Hypothalamus (tissue), 51 donors: ENCODE measurements at places on chromosomes 1 and 21.

- no peak for DNase-seq
Observed at GRCh38 chr1:218930472-218931241, 243.0 kb upstream of the LYPLAL1 start.

DNA sequence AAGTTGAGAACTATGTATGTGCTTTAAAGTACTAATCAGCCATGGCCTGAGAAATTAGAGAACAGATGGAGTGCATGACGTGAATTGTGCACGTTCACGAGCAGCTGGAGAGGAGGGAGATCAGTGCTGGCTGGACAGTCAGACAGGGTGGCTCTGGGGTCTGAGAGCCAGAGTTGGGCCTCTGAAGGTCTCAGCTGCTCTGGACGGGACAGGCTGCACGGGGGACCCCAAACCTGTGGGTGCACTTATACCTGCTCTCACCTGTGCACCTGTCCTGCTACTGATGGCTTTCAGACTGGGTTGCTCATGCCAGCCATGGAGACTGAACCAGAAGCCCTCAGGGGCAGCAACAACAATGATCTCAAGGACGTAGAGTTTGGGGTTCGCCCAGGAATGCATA lies 43.5 kb downstream of the UMODL1 start:
- no peak for DNase-seq

- DNase-seq, result no peak
Observed at GRCh38 chr1:86394416-86394815, 1.7 kb downstream of the ODF2L start.

DNA sequence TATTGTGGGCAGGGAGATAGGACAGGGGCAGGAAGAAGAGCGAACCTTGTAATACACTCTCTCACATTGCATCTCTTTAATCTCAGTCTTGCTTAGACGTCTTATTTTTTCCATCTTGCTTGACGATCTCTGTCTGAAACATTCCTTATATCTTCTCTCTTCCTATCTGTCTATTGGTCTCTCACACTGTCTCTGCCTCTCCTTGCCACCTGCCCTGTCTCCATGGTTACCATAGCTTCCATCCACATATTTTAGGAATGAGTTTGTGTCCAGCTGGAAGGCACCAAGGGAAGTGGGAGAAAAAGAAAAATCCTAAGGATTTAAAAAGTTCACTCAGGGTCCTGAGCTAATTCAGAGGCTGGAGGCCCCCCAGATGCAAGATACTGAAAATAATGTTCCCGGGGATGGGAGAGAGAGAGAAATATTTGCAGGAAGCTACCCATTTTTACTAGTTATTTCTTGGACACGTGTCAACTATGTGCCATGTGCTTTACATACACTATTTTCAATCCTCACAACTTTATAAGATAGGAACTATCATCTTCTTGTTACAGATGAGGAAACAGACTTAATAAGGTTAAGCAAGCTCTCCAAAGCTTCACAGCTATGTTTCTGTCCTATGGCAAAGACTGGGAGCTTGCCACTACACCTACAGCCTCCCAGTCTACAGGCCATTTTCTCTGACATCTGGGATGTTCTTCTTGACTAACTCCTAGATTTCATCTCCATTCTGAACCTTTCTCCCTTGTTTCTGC lies 933 bp downstream of the ANKRD34A start:
- no peak for DNase-seq

DNA sequence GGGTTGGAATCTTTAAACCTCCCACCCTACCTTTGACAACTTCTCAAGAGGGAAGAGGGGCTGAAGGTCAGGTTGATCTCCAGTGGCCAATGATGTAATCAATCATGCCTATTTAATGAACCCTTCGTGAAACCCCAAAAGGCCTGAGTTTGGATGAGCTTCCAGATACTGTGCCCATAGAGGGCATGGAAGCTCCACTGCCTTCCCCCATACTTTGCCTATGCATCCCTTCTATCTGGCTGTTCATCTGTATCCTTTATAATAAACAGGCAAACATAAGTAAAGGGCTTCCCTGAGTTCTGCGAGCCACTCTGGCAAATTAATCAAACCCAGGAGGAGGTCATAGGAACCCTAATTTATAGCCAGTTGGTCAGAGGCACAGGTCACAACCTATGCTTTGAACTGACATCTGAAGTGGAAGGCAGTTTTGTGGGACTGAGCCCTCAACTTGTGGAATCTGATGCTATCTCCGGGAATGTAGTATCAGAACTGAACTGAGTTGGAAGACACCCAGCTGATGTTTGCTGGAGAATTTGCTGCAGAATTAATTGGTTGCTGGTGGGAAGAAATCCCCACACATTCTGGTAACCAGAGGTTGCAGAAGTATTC lies 24.8 kb downstream of the S100A10 start:
- no peak for DNase-seq

GRCh38 chr1:165842023-165842670 lies 14.7 kb downstream of the UCK2 start:
- no peak for DNase-seq

DNA sequence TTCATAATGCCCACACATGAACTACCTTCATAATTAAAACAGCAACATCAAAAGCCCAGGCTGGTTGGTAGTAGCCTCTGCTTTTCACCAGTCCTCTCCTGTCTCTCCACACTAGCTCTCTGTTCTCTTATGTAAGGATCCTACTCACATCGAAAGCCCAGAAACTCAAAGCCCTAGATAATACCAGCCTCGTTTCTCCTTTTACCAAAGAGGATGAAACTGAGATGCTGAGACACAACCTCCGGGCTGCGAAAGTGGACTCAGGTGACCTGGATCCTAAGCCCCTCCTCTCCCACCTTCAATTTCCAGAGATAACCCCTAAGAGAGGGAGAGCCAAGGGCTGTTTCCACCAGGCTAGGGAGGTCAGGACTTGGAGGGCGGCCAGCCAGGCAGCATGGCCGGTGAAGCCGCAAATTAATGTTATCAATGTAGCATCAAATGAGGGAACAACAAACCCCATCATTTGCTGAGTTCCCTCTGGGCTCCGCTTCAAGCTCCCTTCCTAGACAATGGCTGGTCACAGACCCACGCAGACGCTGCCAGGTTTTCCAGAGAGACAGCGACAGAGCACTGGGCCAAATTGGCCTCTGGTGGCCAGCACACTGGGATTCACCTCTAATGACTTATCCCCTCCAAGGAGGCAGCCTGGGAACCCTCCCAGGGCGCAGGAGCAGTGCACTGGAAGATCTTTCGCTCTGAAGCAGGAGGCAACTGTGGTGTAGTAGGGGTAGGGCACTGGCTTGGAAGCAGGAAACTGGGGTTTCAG lies 20.7 kb upstream of the STMN1 start:
- DNase-seq, result peak; percentile 33

DNA sequence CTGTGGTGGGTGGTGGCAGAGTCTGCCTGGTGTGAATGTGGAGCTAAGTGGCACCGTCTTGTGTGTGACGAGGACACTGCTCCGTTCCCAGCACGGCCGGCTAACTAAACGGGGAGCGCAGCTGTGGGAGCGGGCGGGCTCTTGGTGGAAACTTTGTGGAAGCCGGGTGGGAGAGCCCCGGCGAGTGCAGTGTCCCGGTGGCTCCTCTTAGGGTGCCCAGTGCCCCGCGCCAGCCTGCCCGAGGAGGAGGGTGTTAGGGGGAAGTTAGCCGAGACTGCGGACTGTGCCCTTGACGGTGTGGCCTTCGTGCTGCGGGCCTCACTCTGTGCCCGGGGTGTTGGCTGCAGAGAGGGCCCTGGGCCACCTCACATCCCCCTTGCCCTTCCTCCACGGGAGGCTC lies 9.9 kb downstream of the PEX10 start:
- DNase-seq, result no peak

DNA sequence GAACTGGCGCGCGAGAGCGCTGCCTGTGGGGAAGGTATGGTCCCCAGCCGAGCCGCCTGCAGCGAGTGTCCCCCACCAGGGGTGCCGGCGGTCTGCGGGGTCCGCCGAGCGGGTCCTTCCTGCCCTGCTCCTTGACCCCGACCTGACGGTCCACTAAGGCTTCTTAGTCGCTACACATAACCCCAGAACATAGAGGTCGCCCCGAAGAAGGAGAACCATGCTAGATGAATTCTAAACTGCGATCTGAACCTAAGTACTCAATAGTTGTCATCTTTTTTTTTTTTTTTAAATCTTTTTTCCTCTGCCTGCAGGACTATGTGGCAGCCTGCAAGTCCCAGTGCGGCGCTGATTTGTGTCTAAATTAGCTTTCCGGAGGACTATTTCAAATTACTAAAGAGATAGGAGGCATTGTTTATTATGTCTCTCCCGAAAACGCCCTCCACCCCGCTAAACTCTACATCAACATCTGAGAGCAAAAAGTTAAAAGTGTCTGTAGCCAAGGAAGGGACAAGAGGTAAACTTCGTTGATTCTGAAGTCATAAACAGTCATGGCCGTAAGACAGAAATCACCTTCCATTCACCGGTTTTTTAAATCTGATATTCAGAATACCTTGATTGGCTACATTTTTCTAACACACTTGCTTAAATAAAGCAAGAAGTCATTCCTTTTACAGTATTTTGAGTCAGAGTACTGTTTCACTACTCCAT lies 476 bp downstream of the AXDND1 start:
- DNase-seq, result no peak

DNA sequence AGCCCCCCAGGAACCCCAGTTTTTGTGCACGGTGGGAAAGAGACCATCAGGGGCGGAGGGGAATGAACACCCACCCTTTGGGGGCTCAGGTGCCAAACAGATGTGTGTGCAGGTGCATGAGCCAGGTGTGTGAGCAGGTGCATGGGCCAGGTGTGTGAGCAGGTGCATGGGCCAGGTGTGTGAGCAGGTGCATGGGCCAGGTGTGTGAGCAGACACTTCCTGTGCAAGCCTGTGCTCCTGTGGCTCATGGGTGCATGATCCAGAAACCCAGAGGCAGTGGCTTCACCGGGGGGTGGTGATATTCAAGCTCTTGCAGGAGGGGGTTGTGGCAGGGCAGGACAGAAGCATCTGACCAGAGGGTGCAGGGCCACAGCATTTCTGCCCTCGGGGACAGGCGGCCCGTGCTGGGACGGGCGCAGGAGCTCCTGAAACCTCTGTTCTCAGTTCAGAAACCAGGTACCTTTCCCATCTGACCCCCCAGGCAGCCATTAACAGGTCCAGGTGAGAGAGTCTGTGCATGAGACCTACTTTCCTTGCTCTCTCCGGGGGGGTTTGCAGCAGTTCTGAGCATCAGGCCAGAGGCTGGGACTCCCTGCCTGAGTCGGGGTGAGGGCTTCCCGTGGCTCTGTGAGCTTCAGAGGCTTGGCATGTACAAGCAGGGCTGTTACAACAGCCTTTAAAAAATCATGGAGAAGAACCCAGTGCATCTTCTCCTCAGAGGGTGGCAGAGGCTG lies 29.1 kb downstream of the COL18A1 start:
- no peak for DNase-seq

DNA sequence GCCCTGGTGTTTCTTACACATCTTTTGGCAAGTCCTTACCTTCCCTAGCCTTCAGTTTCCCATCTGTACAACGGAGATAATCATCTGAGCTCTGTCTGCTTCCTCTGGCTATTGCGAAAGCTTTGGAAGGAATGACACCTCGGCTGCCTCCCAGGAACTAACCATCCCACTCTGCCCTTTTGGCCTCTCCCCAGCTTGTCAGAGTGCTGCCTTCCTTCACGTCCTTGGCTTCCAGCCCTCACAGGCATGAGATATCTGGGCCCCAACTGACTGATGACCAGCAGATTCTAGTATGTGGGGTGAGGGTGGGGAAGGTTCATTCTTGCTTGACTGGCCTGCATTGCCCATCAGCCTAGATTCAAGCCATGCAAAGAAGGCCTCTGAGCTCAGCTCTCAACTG lies 253.1 kb upstream of the FGGY start:
- DNase-seq, result no peak

DNA sequence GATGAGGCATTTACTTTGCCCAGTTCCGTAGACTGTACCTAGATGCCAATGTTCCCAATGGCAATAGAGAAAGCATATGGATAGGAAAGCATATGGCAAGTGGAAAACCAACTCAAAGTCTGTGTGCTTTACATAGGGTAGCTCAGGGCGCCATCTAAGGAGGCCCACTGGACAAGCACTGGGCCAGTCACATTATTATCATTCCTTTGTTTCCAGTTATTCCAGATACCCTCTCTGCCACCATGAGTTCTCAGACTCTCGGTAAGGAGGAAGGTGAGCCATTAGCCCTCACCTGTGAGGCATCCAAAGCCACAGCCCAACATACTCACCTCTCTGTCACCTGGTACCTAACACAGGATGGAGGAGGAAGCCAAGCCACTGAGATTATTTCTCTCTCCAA lies 9.8 kb downstream of the CD101 start:
- DNase-seq, result no peak

GRCh38 chr1:91541918-91542533 lies 41.4 kb downstream of the CDC7 start:
- DNase-seq, result no peak

DNA sequence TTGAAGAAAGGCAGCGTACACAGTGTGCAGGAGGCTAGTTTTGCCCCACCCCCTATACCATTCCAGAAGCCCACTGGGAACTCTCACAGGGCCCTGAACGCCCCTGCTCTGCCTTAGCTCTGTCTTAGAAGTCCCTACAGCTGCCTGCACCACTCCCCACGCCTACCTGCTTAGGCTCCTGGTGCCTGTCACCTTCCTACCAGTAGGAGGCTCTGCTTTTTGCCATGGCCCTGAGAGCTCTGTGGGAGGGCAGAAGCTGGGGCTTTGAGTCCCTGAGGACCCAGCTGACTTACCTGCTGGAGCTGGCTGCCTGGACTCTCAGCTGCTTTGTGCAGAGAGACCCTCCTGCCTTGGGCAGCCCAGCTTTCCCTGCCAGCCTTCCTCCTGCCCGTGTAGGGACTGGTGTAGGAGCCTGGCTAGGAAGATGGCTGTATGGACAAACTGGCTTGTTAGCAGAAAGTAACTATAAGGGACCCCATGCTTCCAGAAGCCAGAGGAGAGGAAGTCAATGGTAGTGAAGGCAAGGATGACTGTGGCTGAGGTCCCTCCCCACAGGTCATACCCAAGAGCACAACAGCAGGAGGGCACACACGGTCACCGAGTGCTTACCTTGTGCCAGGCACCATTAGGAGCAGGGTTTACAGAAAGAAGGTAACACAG lies 9.8 kb upstream of the CELSR2 start:
- no peak for DNase-seq

DNA sequence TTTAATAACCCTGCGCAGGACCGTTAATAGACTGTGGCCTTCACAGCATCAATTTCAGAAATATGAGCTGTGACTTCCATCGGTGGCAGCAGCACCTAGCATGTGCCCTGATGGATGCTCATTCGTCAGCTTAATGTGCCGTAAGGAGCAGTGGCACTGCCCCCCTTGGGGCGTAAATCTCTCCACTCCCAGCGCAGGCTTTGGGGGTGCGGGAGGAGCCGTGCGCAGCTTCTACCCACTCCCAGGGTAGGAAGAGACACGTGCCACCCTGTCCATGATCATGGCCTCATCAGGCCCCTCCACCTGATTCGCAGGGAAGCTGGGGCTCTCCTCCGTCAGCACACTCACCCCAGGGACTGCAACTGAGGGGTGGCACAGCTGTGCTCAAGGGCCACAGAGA lies 149.5 kb downstream of the NPHP4 start:
- no peak for DNase-seq

GRCh38 chr1:206734499-206735142 lies 36.0 kb upstream of the IL19 start:
- no peak for DNase-seq

GRCh38 chr21:37496972-37497371 lies 130.4 kb downstream of the DYRK1A start:
- no peak for DNase-seq
